ENCODE measurements at places on chromosomes 1 and 21. TPM values are rescaled to one million over a fixed set of nuclear protein-coding genes. Genes with fewer than 3 reads are reported as not detected.

DNA sequence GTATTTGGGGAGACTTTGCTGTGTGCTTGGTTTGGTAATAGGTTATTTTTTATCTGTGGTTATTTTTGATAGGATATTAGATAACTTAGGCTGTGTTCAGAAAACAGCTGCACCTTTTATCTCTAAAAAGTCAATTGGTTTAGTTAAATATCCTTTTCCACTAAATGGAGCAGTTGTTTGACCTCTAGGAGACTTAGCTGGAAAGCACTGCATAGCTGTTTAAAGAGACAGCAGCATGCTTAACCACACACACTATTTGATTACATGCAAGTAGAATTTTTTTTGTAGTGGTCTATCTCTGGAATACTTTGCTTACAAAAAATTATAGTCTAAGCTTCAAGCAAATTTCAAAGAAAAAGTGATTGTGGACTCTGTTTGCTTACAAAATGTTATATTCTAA lies 6.5 kb upstream of the PALMD start:
- H3K36me3 ChIP-seq = no peaks in the 10 kb centered on the region
- H3K4me1 ChIP-seq = peaks cover 21% of the 10 kb centered on the region
- no peak overlapping the region for H3K27ac ChIP-seq
- DNase-seq = no peak

- peaks cover 9% of the 10 kb centered on the region for H3K4me1 ChIP-seq
- no peak for DNase-seq
- no peaks in the 10 kb centered on the region for H3K36me3 ChIP-seq
- no peak overlapping the region for H3K27ac ChIP-seq
- H3K27me3 ChIP-seq = peaks cover 3% of the 10 kb centered on the region
- no peak overlapping the region for H3K4me3 ChIP-seq
These were observed 112.5 kb upstream of the NGF start for GRCh38 chr1:115450501-115451040.

DNA sequence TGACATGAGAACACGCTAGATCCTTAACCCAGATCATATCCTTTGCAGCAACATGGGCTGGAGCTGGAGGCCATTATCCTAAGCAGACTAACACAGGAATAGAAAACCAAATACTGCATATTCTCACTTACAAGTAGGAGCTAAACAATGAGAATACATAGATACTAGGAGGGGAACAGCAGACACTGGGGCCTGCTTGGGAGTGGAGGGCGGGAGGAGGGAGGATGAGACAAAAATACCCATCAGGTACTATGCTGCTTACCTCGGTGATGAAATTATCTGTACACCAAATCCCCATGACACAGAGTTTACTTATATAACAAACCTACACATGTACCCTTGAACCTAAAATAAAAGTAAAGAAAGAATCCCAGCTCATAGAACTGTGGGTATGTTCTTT lies 1.2 kb upstream of the MOB3C start:
- peaks cover 20% of the 10 kb centered on the region for H3K4me1 ChIP-seq
- no peak for DNase-seq
- no peaks in the 10 kb centered on the region for H3K36me3 ChIP-seq

- DNase-seq = no peak
- no peak overlapping the region for H3K4me3 ChIP-seq
- no peak overlapping the region for H3K27ac ChIP-seq
- no peaks in the 10 kb centered on the region for H3K36me3 ChIP-seq
- H3K4me1 ChIP-seq = peaks cover 28% of the 10 kb centered on the region
These were observed 102.3 kb upstream of the LPGAT1 start for GRCh38 chr1:211932933-211933254.

- H3K36me3 ChIP-seq = peaks cover 9% of the 10 kb centered on the region
- H3K4me3 ChIP-seq = no peak overlapping the region
- no peaks in the 10 kb centered on the region for H3K4me1 ChIP-seq
- DNase-seq = no peak
These were observed 17.0 kb upstream of the LRRC8C start for GRCh38 chr1:89615676-89616598.

- H3K27ac ChIP-seq = no peak overlapping the region
- H3K4me3 ChIP-seq = no peak overlapping the region
- no peak for DNase-seq
These were observed 124.5 kb downstream of the TSEN15 start for GRCh38 chr1:184176058-184176457.

GRCh38 chr1:214997685-214998084 lies 84.9 kb upstream of the KCNK2 start:
- H3K27ac ChIP-seq = no peak overlapping the region
- peaks cover 4% of the 10 kb centered on the region for H3K27me3 ChIP-seq
- H3K4me1 ChIP-seq = no peaks in the 10 kb centered on the region
- no peak overlapping the region for H3K4me3 ChIP-seq
- no peaks in the 10 kb centered on the region for H3K36me3 ChIP-seq

DNA sequence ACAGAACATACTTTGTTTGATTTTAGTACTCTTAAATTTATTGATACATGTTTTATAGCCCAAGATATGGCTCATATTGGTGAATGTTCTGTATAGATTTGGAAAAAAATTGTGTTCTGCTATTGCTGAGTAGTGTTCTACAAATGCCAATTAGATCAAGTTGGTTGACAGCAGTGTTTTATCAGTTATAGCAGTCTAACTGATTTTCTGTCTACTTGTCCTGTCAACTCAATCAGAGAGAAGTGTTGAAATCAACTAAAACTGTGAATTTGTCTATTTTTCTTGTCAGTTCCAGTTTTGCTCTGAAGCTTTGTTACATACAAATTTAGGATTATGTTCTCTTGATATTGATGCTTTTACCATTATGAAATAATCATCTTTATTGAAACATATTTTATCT lies 14.7 kb upstream of the MT1HL1 start:
- H3K36me3 ChIP-seq = no peaks in the 10 kb centered on the region
- no peaks in the 10 kb centered on the region for H3K4me1 ChIP-seq
- no peak overlapping the region for H3K27ac ChIP-seq
- DNase-seq = no peak
- no peak overlapping the region for H3K4me3 ChIP-seq

GRCh38 chr1:48242141-48242736 lies 19.7 kb downstream of the SLC5A9 start:
- H3K27me3 ChIP-seq = no peaks in the 10 kb centered on the region
- H3K4me1 ChIP-seq = no peaks in the 10 kb centered on the region
- H3K4me3 ChIP-seq = no peak overlapping the region
- H3K36me3 ChIP-seq = peaks cover 1% of the 10 kb centered on the region
- H3K27ac ChIP-seq = no peak overlapping the region
- DNase-seq = no peak

- H3K27me3 ChIP-seq = peaks cover 8% of the 10 kb centered on the region
- DNase-seq = no peak
These were observed 353.8 kb upstream of the PLXNA2 start for GRCh38 chr1:208598021-208598420.

- DNase-seq = no peak
- H3K4me3 ChIP-seq = peak overlapping the region; percentile 52
- peaks cover 59% of the 10 kb centered on the region for H3K4me1 ChIP-seq
- peak overlapping the region; percentile 87 for H3K27ac ChIP-seq
- no peaks in the 10 kb centered on the region for H3K27me3 ChIP-seq
These were observed 35.6 kb upstream of the WASF2 start for GRCh38 chr1:27525296-27526272.

DNA sequence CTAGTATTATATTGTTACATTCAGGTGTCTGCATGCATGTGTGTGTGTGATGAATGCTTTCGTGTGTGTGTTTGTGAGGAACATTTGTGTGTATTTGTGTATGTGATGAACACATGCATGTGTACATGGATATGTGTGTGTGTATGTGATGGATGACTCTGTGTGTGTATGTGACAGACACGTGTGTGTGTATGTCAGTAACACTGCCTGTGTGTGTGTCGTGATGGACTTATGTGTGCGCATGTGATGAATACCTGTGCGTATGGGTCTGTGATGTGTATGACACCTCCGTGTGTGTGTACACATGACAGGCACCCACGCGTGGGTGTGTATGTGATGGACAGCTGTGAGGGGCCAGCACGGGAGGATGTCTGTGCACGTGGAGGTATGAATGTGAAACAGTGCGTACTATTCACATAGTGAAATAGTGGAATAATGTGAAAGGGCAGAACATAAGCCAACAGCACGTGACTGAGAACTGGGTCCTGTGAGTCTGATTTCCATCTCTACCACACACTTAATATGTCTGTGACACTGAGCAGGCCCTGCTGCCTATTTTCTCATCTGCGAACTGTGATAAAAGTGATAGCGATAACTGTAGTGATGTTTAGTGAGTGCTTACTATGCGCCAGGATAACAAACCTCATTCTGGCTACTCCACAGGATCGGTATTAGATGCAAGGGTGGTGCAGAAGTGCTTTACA lies 41.8 kb upstream of the CSF3R start:
- no peak overlapping the region for H3K4me3 ChIP-seq
- H3K36me3 ChIP-seq = no peaks in the 10 kb centered on the region
- no peak overlapping the region for H3K27ac ChIP-seq

DNA sequence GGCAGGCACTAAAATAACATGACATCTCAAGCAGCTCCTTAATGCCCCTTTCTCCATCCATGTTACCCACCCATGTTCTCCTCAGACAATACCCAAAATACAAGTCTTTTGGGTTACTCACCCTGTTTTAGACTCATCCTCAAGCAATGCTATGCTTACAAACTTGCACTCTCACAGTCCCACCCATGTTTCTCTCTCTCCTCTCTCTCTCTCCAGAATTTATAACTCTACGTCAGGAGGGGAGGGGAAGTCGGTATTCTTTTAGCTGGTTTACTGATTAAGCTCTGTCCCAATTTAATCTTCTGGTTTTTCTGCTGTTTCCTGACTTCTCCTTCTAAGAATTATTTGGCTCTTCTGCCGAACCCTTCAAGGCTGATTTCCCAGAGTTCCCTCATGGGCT lies 98.0 kb upstream of the NR5A2 start:
- no peaks in the 10 kb centered on the region for H3K27me3 ChIP-seq
- H3K4me1 ChIP-seq = no peaks in the 10 kb centered on the region
- no peak for DNase-seq
- no peak overlapping the region for H3K27ac ChIP-seq
- no peak overlapping the region for H3K4me3 ChIP-seq
- no peaks in the 10 kb centered on the region for H3K36me3 ChIP-seq

- peaks cover 6% of the 10 kb centered on the region for H3K4me1 ChIP-seq
- peaks cover 1% of the 10 kb centered on the region for H3K36me3 ChIP-seq
- no peaks in the 10 kb centered on the region for H3K27me3 ChIP-seq
- no peak overlapping the region for H3K4me3 ChIP-seq
These were observed 9.6 kb upstream of the NVL start for GRCh38 chr1:224339442-224340033.

- H3K36me3 ChIP-seq = no peaks in the 10 kb centered on the region
- no peak for DNase-seq
- H3K4me1 ChIP-seq = peaks cover 2% of the 10 kb centered on the region
- no peak overlapping the region for H3K27ac ChIP-seq
- H3K4me3 ChIP-seq = no peak overlapping the region
These were observed 3.5 kb downstream of the PIK3CD start for GRCh38 chr1:9654834-9655723.

DNA sequence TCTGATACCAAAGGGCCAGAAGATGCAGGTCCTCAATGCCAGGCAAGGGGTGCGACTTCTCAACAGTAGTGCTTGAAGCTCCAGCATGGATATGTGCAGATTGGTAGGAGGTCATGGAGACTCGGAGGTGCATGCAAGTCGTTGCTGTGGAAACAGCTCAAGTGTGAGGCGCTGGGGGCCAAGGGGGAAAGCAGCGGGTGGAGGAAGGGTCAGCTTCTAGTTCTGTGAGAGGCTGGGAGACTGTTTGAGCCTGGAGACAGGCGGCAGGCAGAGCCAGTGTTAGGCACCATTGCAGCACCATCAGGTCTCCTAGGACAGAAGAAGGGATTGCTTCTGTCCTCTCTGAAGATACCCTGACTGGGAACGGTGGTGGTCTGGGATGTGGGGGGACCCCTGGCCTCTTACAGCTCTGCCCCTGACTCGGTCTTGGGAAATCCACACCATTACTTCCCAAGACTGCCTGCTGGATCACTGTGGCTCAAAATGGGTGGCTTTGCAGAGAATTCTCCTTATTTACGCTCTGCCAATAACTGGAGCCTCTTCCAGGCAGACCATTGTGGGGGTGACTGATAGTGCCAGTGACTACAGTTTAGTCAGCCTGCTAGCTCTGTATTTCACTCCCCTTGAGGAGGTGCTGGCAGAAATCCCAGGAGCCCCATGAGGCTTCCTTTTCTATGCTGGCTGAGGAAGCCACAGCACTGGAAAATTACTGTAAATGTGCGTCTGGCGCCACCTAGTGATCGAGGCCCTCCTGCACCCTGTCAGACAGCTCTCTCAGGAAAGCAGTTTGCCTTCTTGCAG lies 46.3 kb upstream of the VANGL1 start:
- DNase-seq = peak; percentile 74
- peaks cover 3% of the 10 kb centered on the region for H3K36me3 ChIP-seq
- H3K27ac ChIP-seq = no peak overlapping the region
- peaks cover 9% of the 10 kb centered on the region for H3K4me1 ChIP-seq
- H3K27me3 ChIP-seq = no peaks in the 10 kb centered on the region
- H3K4me3 ChIP-seq = no peak overlapping the region

DNA sequence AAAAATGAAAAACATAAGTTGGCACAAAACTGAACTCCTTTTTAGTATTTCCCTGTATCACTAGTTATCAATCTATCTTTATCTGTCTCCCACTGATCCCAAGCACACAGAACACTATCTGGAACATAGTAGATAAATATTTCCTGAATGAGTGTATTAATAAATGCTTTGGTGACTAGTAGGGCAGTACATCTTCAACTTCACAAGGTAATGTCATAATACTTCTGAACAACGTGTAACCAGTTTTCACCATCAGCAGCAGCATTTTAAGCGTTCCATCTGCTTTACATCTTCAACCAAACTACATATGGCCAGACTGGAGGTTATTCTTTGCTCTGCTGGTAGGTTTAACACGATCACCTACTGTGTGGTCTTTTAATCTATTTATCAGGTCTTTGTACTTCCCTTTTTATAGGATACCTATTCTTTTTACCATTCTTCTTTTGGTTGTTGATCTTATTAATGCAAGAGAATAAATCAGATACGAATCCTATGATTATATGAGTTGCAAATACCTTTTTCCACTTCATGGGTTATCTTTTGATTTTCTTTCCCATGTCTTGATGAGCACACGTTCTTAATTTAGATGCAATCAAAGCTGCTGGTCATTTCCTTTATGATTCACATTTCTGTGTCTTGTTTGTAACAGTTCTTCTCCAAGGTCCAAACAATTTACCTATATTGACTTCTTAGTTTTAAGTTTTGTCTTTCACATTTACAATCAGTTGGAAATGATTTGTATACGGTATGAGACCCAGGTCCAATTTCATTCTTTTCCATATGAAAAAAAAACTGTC lies 16.3 kb downstream of the GPBP1L1 start:
- H3K4me1 ChIP-seq = peaks cover 22% of the 10 kb centered on the region
- H3K4me3 ChIP-seq = no peak overlapping the region
- no peak for DNase-seq

GRCh38 chr1:229507502-229507901 lies 639 bp downstream of the NUP133 start:
- peak overlapping the region; percentile 84 for H3K4me3 ChIP-seq
- H3K27ac ChIP-seq = peak overlapping the region; percentile 96
- no peaks in the 10 kb centered on the region for H3K27me3 ChIP-seq
- no peak for DNase-seq
- H3K4me1 ChIP-seq = peaks cover 13% of the 10 kb centered on the region

GRCh38 chr1:212186427-212187207 lies 98.6 kb upstream of the PPP2R5A start:
- H3K4me1 ChIP-seq = no peaks in the 10 kb centered on the region
- no peaks in the 10 kb centered on the region for H3K36me3 ChIP-seq
- H3K27me3 ChIP-seq = no peaks in the 10 kb centered on the region
- no peak for DNase-seq

- peaks cover 14% of the 10 kb centered on the region for H3K4me1 ChIP-seq
- no peak overlapping the region for H3K27ac ChIP-seq
- H3K36me3 ChIP-seq = no peaks in the 10 kb centered on the region
- H3K27me3 ChIP-seq = peaks cover 10% of the 10 kb centered on the region
- peak; percentile 8 for DNase-seq
- H3K4me3 ChIP-seq = no peak overlapping the region
These were observed 3.6 kb upstream of the MXRA8 start for GRCh38 chr1:1361982-1362423.

The COL16A1 gene
- total RNA-seq = 2.1 TPM

The SPTA1 gene
- total RNA-seq = not detected

The CDCP2 gene
- not detected for total RNA-seq

The ARHGEF16 gene
- total RNA-seq = 60.5 TPM

The FMN2 gene
- 2.3 TPM for total RNA-seq
